ENCODE measurements at places on chromosomes 5 and 9.

DNA sequence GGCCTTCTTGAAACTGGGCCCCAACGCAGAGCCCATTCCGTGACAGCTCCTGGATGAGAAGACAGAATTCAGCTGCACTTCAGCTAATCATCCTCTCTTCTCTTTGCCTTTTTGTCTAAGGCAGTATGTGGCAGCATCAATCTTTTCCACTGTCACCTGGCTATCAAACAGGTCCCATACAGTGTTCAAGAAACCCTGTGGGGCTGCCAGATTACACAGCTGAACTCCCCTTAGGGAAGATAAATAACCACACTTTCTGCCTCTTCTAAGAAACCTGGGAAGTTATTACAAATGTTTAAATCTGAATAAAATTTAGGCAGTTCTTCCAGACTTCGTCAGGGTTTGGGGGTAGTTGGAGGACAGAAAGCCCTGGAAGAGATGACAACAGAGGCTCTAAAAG lies 61.0 kb downstream of the SPEF2 start:
- DNase-seq, result no peak

DNA sequence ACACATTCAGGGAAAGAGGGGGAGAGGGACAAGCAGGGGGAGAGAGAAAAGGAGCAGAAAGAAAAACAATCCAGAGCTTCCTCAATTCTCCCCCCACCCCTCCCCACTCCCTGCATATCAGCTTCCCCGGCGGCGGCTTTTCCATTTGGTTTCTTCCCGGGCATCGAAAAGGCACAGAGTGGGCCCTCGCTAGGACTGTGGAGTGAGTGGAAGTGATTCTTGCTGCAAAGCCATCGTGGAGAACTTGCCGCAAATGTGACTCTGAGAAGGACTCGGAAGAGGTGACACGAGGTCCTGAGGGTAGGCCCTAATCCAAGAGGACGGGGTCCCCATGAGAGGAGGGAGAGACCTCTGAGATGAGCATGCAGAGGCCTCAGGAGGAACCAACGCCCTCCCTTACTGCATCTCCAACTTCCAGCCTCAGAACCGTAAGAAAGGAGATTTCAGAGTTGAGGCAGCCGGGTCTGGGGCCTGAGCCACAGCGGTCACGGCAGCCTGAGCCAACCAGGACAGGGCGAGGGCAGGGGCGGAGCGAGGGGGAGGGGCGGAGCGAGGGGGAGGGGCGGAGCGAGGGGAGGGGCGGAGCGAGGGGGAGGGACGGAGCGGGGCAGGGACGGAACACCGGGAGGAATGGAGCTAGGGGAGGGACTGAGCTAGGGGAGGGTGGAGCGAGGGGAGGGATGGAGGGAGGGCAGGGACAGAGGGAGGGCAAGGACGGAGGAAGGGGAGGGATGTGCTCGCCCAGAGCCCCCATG lies 21.2 kb upstream of the SARDH start:
- no peak for DNase-seq

DNA sequence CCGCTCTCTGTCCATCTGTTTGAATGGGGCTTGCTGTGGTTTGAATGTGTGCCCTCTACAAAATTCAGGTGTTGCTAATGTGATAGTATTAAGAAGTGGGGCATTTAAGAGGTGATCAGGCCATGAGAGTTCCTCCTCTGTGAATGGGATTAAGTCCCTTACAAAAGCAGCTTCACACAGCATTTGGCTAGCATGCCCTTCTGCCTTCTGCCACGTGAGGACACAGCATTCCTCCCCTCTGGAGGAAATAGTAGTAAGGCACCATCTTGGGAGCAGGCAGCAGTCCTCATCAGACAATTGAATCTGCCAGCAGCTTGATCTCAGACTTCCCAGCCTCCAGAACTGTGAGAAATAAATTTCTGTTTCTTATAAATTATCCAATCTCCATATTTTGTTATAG lies 540.2 kb downstream of the CSNK1G3 start:
- DNase-seq, result no peak

- DNase-seq, result no peak
Measured at GRCh38 chr9:4495537-4495936, 5.3 kb downstream of the SLC1A1 start.

DNA sequence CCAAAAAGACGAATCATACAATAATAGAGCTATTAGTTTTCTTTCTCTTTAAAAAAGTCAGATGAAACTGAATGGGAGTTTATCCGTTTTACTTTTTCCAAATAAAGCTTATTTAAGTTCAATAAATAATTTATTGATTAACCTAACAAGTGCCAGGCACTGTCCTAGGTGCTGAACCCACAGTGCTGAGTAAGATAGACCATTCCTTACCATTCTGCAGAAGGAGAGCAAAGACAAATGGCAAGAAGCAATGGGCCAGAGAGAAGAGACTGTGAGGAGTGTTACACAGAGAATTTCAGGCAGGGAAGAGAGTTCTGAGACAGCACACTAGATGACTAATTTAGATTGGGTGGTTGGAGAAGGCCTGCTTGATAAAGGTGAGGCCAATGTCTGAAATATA lies 127.2 kb downstream of the AUH start:
- DNase-seq, result no peak

DNA sequence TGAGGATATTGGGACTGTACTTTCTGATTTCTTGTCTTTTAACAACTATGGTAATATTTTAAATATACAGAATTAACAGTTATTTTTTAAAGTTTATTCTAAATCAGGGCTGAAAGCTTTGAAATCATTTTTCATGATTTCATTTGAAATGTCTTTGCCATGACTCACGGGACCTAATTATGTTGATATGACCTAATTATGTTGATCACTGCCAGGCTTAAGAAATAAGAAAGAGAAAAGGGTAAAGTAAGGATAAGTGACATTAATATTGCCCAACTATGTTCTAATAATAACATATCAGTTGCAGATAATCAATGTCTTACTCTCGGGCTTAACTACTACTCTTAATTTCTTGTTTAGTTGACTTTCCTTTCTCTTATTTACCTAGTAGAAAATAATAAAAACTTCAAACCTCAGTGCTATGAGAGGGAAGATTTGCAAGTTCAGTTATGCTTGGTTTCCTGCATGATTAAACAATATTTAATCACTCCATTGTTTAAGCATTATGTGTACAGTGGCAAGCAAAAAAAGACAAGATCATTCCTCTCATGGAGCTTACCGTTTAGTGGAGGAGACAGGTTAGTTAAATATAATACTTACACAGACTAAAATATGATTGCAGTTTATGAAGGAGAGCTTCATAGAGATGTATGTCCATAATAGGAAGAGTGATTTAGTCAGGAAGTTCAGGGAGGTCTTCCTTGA lies 67.0 kb upstream of the EIF4EBP3 start:
- peak; percentile 36 for DNase-seq

DNA sequence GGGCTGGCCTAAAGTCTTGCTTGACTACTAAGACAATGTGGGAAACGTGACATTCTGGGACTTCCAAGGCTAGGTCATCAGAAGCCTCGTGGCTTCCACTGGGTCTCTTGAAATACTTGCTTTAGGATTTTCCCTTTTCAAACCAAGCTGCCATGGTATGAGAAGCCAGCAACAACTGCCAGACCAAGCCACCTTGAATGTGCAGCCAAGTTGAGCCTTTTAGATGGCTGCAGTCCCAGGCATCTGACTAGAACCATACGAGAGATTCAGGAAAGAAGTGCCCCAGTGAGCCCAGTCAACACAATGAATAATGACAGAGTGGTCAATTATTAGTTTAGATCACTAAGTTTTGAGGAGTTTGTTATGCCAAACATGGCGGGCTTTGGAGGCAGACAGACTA lies 143.3 kb downstream of the SLF1 start:
- DNase-seq, result no peak

GRCh38 chr5:11650936-11651335 lies 253.3 kb downstream of the CTNND2 start:
- no peak for DNase-seq

DNA sequence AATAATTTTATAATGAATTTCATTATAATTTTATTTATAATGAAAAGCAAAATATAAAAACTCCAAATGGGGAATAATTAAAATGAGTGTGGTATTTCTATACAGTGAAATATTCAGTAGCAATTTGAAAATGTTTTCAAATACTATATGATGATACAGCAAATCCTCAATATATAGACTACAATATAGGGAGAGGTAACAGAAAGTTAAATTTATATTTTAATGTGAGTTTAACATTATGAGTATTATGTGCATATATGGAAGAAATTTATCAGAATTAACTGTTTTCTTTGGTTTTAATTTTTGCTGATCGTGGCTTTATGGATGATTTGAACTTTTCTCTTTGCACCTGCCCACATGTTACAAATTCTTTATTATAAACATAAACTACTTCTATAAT lies 500.9 kb upstream of the ARRDC3 start:
- DNase-seq, result no peak

- no peak for DNase-seq
Measured at GRCh38 chr9:127660886-127661741, 45.7 kb upstream of the CFAP157 start.

DNA sequence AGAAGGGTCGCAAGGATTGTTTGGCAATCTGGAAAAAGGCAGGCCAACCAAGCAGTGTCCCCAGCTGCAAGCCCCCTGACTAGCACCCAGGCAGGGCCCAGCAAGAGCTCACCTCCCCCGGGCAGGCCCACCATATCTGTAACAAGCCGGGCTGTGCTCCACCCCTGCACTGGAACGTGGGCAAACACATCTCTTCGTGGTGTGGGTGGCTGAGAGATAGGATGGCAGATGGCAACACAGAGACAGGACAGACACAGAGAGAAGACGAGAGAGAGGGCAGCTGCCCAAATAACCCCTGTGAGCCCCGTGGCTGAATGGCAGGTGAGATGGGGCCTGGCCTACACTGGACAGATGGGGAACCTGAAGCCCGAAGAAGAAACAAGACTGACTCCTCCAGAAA lies 9.4 kb downstream of the BBLN start:
- no peak for DNase-seq

- no peak for DNase-seq
Measured at GRCh38 chr5:55903121-55903701, 52.1 kb downstream of the IL31RA start.

GRCh38 chr9:134888603-134889190 lies 8.1 kb downstream of the FCN2 start:
- no peak for DNase-seq

DNA sequence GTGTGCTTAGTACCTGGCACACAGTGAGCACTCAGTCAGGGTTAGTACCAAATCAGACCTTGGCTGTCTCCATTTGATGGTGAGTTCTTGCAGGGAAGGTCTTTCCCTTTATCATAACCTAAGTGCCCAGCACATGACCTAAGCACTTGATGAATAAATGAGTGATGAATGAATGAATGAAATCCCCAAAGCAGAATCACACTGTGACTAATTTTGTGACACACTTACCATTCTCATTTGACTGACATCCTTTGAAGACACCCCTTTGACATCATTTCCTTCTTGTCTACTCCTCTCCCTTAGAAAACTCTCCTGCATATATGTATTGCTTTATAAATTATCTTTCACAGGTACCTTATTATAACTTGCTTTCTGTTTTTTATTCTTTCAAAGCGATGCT lies 130.2 kb upstream of the ELL2 start:
- no peak for DNase-seq

DNA sequence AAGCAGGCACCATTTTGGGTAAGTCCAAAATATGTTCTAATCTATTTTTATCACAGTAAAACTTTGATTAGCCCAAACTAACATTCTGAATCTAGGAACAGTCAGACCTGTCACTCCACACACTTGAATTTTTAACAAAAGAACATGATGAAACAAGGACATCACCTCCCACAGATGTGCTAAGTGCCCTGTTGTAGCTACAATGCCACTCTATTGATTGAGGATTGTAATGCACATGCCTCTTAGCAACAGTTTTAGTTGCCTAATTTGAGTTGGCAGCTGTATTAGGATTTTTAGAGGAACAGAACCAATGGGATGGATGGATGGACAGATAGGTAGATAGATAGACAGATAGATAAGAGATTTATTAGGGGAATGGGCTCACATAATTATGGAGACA lies 20.3 kb upstream of the RNF20 start:
- DNase-seq, result no peak

- peak; percentile 65 for DNase-seq
Measured at GRCh38 chr5:141849415-141850243, 28.6 kb downstream of the PCDH1 start.

DNA sequence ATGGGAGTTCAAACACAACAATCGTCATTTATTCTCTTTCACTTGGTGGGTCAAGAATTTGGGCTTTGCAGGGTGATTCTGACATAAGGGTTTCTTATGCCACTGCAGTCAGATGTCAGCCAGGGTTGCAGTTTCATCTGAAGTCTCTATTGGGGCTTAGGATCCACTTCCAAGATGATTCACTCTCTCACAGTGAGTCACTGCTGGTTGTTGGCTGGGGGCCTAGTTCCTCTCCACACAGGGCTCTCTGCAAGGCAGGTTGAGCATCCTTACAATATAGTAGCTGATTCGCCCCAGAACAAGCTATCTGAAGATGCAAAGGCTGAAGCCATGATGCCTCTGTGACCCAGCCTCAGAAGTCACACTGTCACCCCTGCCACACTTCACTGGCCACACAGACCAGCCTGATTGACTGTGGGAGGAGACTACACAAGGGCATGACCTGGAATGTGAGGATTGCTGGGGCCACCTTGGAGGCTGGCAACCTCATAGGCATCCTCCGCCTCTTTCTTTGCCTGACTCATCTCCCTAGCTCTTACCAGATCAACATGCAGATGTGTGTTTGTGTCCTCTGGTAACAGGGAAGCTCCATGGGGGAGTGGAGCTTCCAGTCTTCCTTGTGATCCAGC lies 4.5 kb upstream of the CARD19 start:
- DNase-seq, result peak; percentile 72

GRCh38 chr9:122197882-122198281 lies 30.9 kb downstream of the LHX6 start:
- DNase-seq, result no peak

- peak; percentile 77 for DNase-seq
Measured at GRCh38 chr5:107580889-107581820, 89.6 kb downstream of the EFNA5 start.

DNA sequence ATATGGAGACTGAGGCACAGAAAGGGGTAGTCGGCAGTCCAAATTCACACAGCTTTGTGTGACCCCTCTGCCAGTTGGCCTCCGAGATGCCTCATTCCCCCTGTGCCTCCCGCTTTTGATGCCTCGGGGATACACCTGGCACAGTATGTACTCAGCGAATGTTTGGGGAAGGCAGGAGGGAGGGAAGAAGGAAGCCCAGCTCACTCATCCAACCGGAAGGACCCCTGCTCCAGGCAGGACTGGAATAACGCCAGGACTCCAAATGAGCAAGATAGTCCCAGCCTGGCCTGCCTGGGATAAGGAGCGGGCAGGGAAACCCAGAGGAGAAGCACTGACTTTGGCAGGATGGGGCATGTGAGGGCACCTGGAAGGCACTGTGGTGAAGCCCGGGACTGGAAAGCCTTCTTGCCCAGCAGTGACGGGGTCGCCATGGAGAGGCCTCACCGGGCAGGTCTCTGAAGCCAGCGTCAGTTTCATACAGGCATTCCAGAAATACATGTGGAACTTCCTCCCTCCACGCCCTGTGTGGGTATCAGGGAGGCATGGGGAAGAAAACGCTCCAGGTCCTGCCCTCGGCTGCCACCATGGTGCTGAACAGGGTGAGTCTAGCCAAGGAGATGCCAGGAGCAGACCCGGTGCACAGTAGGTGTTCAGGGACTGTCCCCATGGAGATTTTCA lies 20.3 kb downstream of the LMX1B start:
- no peak for DNase-seq

GRCh38 chr5:42514754-42515153 lies 91.5 kb downstream of the GHR start:
- no peak for DNase-seq

GRCh38 chr9:129556491-129557191 lies 64.3 kb downstream of the C9orf50 start:
- DNase-seq, result no peak

All from fibroblast of gingiva (primary cell).